ENCODE measurements at places on chromosomes 5 and 9. TPM values are rescaled to one million over a fixed set of nuclear protein-coding genes. Genes with fewer than 3 reads are reported as not detected.

Gene FOXD4L3
- not detected for total RNA-seq

Gene SOX30
- total RNA-seq = not detected

Gene TTF1
- total RNA-seq = 12.8 TPM

Gene EPB41L4B
- total RNA-seq = not detected

Gene PIP5KL1
- 3.3 TPM for total RNA-seq

Gene SHB
- total RNA-seq = 1.1 TPM

Measured in CD4-positive, alpha-beta T cell (primary cell).